ENCODE measurements at places on chromosomes 6 and 20. TPM values are rescaled to one million over a fixed set of nuclear protein-coding genes. Genes with fewer than 3 reads are reported as not detected.

Gene DNAH8
- 0.05 TPM for total RNA-seq

Gene OPRM1
- not detected for total RNA-seq

Gene AGER
- total RNA-seq: 20.2 TPM

Gene CLPSL2
- total RNA-seq: not detected

Gene CGA
- total RNA-seq: not detected

Gene BMP5
- total RNA-seq: not detected

Gene CCR6
- total RNA-seq: not detected

- DNase-seq: no peak
- H3K4me1 ChIP-seq: no peaks in the 10 kb centered on the region
- no peak overlapping the region for H3K4me3 ChIP-seq
- peaks cover 7% of the 10 kb centered on the region for H3K27me3 ChIP-seq
- no peak overlapping the region for H3K27ac ChIP-seq
- no peaks in the 10 kb centered on the region for H3K36me3 ChIP-seq
Observed at GRCh38 chr6:167538746-167539145, 213.9 kb downstream of the TTLL2 start.

DNA sequence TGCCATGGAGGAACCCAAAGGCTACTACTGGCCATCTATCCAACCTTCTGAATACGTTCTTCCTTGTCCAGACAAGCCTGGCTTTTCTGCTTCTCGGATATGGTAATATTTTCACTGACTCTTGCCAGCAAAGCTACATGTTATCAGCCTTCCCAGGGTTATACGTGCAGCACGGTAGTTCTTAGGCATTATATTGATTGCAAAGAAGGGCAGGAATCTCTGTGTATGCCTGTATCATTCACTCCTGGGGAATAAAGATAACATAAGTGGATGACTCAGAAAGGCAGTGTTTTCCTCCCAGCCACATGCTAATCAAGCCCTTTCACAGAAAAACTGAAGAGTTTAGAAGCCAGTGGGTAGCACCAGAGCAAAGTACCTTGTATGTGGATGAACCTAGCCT lies 98.7 kb downstream of the ADGRG6 start:
- no peak overlapping the region for H3K4me3 ChIP-seq
- peaks cover 60% of the 10 kb centered on the region for H3K27me3 ChIP-seq
- peaks cover 9% of the 10 kb centered on the region for H3K4me1 ChIP-seq

DNA sequence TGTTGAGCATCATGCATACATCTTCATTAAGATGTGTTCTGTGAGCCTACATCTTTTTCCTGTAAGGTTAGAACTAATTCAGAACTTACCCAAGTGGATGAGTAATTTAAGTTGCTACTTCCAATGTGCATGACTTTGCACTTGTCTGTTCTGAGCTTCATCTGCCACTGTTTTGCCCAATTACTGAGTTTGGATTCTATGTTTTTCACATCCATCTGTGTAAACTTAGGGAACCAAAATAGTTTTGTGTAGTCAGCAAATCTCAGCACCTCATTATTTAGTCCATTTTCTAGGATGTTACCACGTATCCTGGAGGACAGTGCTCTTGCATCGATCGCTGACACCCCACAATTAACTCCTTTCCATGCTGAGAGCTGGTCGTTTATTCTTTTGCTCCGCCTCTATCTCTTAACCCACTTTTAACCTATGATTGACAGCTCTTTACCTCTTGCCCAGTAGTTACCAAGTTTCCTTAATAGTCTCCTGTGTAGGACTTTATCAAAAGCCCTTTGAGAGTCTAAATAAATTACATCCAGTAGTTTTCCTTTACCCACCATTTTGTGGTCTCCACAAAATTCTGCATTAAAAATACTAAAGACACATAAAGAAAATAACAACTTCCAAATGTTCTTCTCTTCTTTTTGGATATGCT lies 44.2 kb upstream of the CITED2 start:
- H3K27me3 ChIP-seq: peaks cover 17% of the 10 kb centered on the region
- H3K36me3 ChIP-seq: no peaks in the 10 kb centered on the region
- DNase-seq: no peak

- no peak for DNase-seq
- no peaks in the 10 kb centered on the region for H3K4me1 ChIP-seq
- H3K27ac ChIP-seq: no peak overlapping the region
- H3K36me3 ChIP-seq: no peaks in the 10 kb centered on the region
- no peak overlapping the region for H3K4me3 ChIP-seq
- peaks cover 4% of the 10 kb centered on the region for H3K27me3 ChIP-seq
Observed at GRCh38 chr6:7681449-7681848, 44.5 kb upstream of the BMP6 start.

- DNase-seq: no peak
- no peaks in the 10 kb centered on the region for H3K36me3 ChIP-seq
- H3K27ac ChIP-seq: no peak overlapping the region
Observed at GRCh38 chr6:55449225-55449624, 122.0 kb downstream of the GFRAL start.

GRCh38 chr6:143745166-143746133 lies 67.7 kb downstream of the PHACTR2 start:
- no peaks in the 10 kb centered on the region for H3K4me1 ChIP-seq
- H3K27me3 ChIP-seq: no peaks in the 10 kb centered on the region
- H3K36me3 ChIP-seq: peaks cover 6% of the 10 kb centered on the region
- H3K4me3 ChIP-seq: no peak overlapping the region

- peaks cover 7% of the 10 kb centered on the region for H3K27me3 ChIP-seq
- DNase-seq: no peak
- H3K4me1 ChIP-seq: no peaks in the 10 kb centered on the region
- H3K36me3 ChIP-seq: no peaks in the 10 kb centered on the region
- H3K4me3 ChIP-seq: no peak overlapping the region
- no peak overlapping the region for H3K27ac ChIP-seq
Observed at GRCh38 chr20:57317316-57317788, 12.3 kb upstream of the SPO11 start.

DNA sequence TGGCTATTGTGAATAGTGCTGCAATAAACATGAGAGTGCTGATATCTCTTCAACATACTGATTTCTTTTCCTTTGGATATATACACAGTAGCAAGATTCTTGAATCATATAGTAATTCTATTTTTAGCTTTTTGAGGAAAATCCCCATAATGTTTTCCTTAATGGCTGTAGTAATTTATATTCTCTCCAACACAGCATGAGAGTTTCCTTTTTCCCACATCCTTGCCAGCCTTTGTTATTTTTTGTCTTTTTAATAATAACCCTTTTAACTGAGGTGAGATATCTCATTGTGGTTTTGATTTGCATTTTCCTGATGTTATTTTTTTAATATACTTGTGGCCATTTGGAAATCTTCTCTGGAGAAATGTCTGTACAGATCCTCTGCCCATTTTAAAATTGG lies 132.6 kb downstream of the PRL start:
- DNase-seq: no peak
- no peaks in the 10 kb centered on the region for H3K27me3 ChIP-seq
- no peak overlapping the region for H3K27ac ChIP-seq
- no peaks in the 10 kb centered on the region for H3K36me3 ChIP-seq
- H3K4me1 ChIP-seq: no peaks in the 10 kb centered on the region
- no peak overlapping the region for H3K4me3 ChIP-seq

GRCh38 chr20:43102394-43102793 lies 87.3 kb downstream of the PTPRT start:
- H3K27me3 ChIP-seq: no peaks in the 10 kb centered on the region
- no peaks in the 10 kb centered on the region for H3K4me1 ChIP-seq
- no peaks in the 10 kb centered on the region for H3K36me3 ChIP-seq
- H3K27ac ChIP-seq: no peak overlapping the region
- H3K4me3 ChIP-seq: no peak overlapping the region
- DNase-seq: no peak

- no peak for DNase-seq
- no peaks in the 10 kb centered on the region for H3K4me1 ChIP-seq
- H3K4me3 ChIP-seq: no peak overlapping the region
- H3K36me3 ChIP-seq: no peaks in the 10 kb centered on the region
Observed at GRCh38 chr6:130943738-130944137, 116.5 kb downstream of the SMLR1 start.

GRCh38 chr20:51563486-51564332 lies 21.2 kb upstream of the NFATC2 start:
- peaks cover 74% of the 10 kb centered on the region for H3K27me3 ChIP-seq
- H3K27ac ChIP-seq: no peak overlapping the region
- peaks cover 3% of the 10 kb centered on the region for H3K36me3 ChIP-seq
- H3K4me3 ChIP-seq: no peak overlapping the region
- peaks cover 26% of the 10 kb centered on the region for H3K4me1 ChIP-seq

DNA sequence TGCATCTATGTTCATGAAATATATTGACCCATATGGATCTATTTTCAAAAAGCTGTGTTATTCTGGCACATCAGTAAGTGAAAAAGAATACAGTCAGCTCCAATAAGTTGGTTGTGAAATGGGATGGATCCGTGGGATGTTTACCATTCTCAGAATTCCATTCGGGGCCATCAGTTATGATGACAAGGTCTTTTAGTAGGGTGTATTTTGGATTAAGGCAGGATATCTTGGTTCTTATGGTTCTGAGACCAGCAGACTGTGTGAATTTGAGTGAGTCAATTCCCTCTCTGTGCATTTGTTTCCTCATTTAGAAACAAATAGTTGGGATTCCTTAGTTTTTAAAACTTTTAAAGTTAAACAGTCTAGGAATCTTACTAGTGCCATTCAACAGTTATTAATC lies 287.4 kb downstream of the CD109 start:
- no peak overlapping the region for H3K4me3 ChIP-seq
- H3K27me3 ChIP-seq: peaks cover 5% of the 10 kb centered on the region
- no peak for DNase-seq

DNA sequence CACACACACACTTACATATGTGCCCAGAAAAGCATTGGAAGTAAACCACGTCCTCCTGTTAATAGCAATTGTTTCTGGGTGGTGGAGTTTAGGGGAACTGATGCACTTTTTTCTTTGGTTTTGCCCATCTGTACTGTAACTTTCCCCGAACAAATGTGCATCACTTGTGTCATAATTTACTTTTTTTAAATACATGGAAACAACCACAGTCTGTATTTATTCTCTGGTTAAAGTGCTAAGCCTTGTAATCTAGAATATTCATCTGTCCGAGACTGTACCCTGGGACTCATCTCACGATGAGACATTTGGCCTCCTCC lies 61.5 kb upstream of the CD93 start:
- peak overlapping the region; percentile 35 for H3K4me3 ChIP-seq
- peaks cover 12% of the 10 kb centered on the region for H3K27me3 ChIP-seq
- H3K36me3 ChIP-seq: no peaks in the 10 kb centered on the region
- peak overlapping the region; percentile 90 for H3K27ac ChIP-seq

GRCh38 chr6:138891255-138891986 lies 95.5 kb downstream of the ECT2L start:
- no peaks in the 10 kb centered on the region for H3K4me1 ChIP-seq
- no peaks in the 10 kb centered on the region for H3K36me3 ChIP-seq
- DNase-seq: no peak
- no peak overlapping the region for H3K4me3 ChIP-seq

- H3K27ac ChIP-seq: no peak overlapping the region
- DNase-seq: no peak
- no peaks in the 10 kb centered on the region for H3K36me3 ChIP-seq
- no peaks in the 10 kb centered on the region for H3K4me1 ChIP-seq
- no peak overlapping the region for H3K4me3 ChIP-seq
Observed at GRCh38 chr6:147551976-147552375, 43.5 kb downstream of the SAMD5 start.

- H3K4me1 ChIP-seq: no peaks in the 10 kb centered on the region
- peaks cover 14% of the 10 kb centered on the region for H3K27me3 ChIP-seq
Observed at GRCh38 chr6:89562093-89562973, 76.2 kb downstream of the LYRM2 start.

DNA sequence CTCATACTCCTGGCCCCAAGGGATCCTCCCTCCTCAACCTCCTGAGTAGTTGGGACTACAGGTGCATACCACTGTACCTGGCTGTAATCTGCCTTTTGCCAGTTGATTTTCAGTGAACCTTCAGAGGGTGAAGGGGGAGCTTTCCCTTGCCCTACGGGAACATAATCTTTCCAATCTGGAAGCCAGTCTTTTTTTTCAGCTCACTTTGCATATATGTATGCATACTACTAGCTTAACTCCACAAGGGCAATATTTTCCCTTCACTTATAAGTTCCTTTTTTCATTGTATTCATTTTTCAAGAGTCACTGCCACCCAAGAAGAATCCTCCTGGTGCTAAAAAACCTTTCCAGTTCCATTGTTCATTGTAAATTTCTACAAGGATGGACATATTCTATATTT lies 53.4 kb upstream of the GCM1 start:
- peaks cover 4% of the 10 kb centered on the region for H3K27me3 ChIP-seq
- no peak overlapping the region for H3K4me3 ChIP-seq
- no peaks in the 10 kb centered on the region for H3K36me3 ChIP-seq
- H3K4me1 ChIP-seq: no peaks in the 10 kb centered on the region

GRCh38 chr20:34045930-34046725 lies 52.4 kb downstream of the RALY start:
- no peaks in the 10 kb centered on the region for H3K27me3 ChIP-seq
- H3K27ac ChIP-seq: no peak overlapping the region

DNA sequence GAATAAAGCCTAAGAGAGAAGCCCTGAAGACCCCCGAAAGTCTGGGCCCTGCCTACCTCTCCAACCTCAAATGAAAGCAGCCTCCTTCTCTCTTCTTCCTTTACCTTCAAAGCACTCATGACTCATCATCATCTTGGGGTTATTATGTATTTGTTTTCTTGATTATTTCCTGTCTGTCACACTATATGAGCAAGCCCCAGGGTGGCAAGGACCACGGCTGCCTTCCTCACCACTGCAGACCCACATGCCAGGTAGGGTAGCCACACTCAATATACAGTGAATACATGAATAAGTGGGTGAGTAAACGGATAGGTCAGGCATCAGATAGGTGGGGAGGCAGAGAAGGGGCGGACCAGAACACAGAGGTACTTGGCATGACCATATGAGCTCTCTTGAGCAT lies 8.8 kb downstream of the WFDC3 start:
- DNase-seq: no peak
- H3K27ac ChIP-seq: no peak overlapping the region
- H3K4me3 ChIP-seq: no peak overlapping the region
- peaks cover 2% of the 10 kb centered on the region for H3K27me3 ChIP-seq
- peaks cover 29% of the 10 kb centered on the region for H3K4me1 ChIP-seq

- peaks cover 2% of the 10 kb centered on the region for H3K36me3 ChIP-seq
- no peak overlapping the region for H3K4me3 ChIP-seq
- H3K27me3 ChIP-seq: peaks cover 21% of the 10 kb centered on the region
- peaks cover 27% of the 10 kb centered on the region for H3K4me1 ChIP-seq
- H3K27ac ChIP-seq: no peak overlapping the region
Observed at GRCh38 chr6:105507811-105508210, 104.9 kb upstream of the PREP start.

GRCh38 chr6:32761072-32761471 lies 2.3 kb downstream of the HLA-DQB2 start:
- DNase-seq: no peak
- no peak overlapping the region for H3K27ac ChIP-seq
- H3K36me3 ChIP-seq: no peaks in the 10 kb centered on the region
- H3K27me3 ChIP-seq: peaks cover 13% of the 10 kb centered on the region

DNA sequence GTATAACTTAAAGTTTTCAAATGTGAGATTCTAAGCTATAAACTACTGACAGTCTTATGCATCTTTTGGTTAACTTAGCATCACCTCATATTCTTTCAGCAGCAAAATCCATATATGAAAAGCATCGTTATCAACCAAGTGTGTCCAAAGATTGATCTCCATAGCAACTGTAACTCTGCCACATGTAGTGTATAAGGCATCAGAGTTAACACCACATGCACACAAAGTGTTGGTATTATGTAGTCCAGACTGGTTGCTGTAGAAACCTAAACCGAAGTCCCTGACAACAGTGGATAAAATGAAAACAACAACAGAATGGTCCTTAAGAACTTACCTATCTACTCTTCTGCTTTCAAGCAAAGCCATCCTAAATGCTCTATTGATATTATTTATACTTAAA lies 39.6 kb downstream of the PDSS2 start:
- no peak overlapping the region for H3K27ac ChIP-seq
- H3K27me3 ChIP-seq: no peaks in the 10 kb centered on the region
- H3K4me1 ChIP-seq: no peaks in the 10 kb centered on the region
- H3K4me3 ChIP-seq: no peak overlapping the region
- H3K36me3 ChIP-seq: no peaks in the 10 kb centered on the region

GRCh38 chr6:37903351-37904340 lies 84.1 kb downstream of the ZFAND3 start:
- H3K4me1 ChIP-seq: peaks cover 19% of the 10 kb centered on the region
- no peaks in the 10 kb centered on the region for H3K27me3 ChIP-seq
- no peaks in the 10 kb centered on the region for H3K36me3 ChIP-seq
- DNase-seq: no peak
